ENCODE measurements at places on chromosomes 7 and 10. TPM values are rescaled to one million over a fixed set of nuclear protein-coding genes. Genes with fewer than 3 reads are reported as not detected.

- no peak overlapping the region for H3K4me3 ChIP-seq
- H3K27ac ChIP-seq, result no peak overlapping the region
- DNase-seq, result no peak
- no peaks in the 10 kb centered on the region for H3K27me3 ChIP-seq
- H3K4me1 ChIP-seq, result no peaks in the 10 kb centered on the region
These were observed 119.0 kb downstream of the GNAI1 start for GRCh38 chr7:80253653-80254052.

- no peaks in the 10 kb centered on the region for H3K36me3 ChIP-seq
- no peaks in the 10 kb centered on the region for H3K27me3 ChIP-seq
- H3K4me3 ChIP-seq, result no peak overlapping the region
- H3K27ac ChIP-seq, result no peak overlapping the region
These were observed 89.1 kb downstream of the CNOT4 start for GRCh38 chr7:135420786-135421185.

- no peaks in the 10 kb centered on the region for H3K36me3 ChIP-seq
- H3K4me1 ChIP-seq, result peaks cover 1% of the 10 kb centered on the region
- no peak for DNase-seq
- H3K27ac ChIP-seq, result no peak overlapping the region
These were observed 6.1 kb upstream of the KDM7A start for GRCh38 chr7:140182917-140183316.

DNA sequence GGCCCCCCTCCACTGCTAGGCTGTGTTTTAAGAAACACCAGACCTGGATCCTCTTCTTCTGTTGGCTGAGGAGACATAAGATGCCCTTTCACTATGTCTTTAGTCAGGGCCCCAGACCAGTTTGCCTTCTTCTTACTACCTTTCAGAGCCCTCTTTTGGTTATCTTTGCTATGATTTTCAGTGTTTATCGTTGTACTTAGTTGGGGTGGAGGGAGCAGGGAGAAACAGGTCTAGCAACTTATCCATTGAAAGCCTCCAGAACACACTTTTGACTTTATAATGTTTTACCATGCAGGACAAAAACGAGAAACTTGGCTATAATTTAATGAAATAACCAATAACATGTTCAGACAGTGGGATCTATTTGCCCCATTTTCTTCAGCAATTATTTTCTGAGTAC is 525.2 kb downstream of the TNS3 start:
- no peak overlapping the region for H3K27ac ChIP-seq
- peaks cover 4% of the 10 kb centered on the region for H3K4me1 ChIP-seq
- no peak for DNase-seq
- H3K4me3 ChIP-seq, result no peak overlapping the region

- no peaks in the 10 kb centered on the region for H3K27me3 ChIP-seq
- DNase-seq, result no peak
- H3K4me3 ChIP-seq, result no peak overlapping the region
- H3K4me1 ChIP-seq, result peaks cover 35% of the 10 kb centered on the region
These were observed 215.0 kb downstream of the GLI3 start for GRCh38 chr7:42022056-42022455.

- H3K4me3 ChIP-seq, result no peak overlapping the region
- H3K4me1 ChIP-seq, result no peaks in the 10 kb centered on the region
- H3K27ac ChIP-seq, result no peak overlapping the region
- no peaks in the 10 kb centered on the region for H3K36me3 ChIP-seq
- DNase-seq, result no peak
- H3K27me3 ChIP-seq, result no peaks in the 10 kb centered on the region
These were observed 1127.0 kb downstream of the DNAJB9 start for GRCh38 chr7:109696723-109697122.

GRCh38 chr7:26645121-26645520 is 219.3 kb downstream of the SKAP2 start:
- H3K36me3 ChIP-seq, result no peaks in the 10 kb centered on the region
- no peak overlapping the region for H3K27ac ChIP-seq
- no peak overlapping the region for H3K4me3 ChIP-seq

GRCh38 chr7:66778201-66778600 is 37.7 kb downstream of the RABGEF1 start:
- H3K27ac ChIP-seq, result no peak overlapping the region
- no peak for DNase-seq
- no peak overlapping the region for H3K4me3 ChIP-seq
- no peaks in the 10 kb centered on the region for H3K4me1 ChIP-seq

The TMEM273 gene
- not detected for total RNA-seq

DNA sequence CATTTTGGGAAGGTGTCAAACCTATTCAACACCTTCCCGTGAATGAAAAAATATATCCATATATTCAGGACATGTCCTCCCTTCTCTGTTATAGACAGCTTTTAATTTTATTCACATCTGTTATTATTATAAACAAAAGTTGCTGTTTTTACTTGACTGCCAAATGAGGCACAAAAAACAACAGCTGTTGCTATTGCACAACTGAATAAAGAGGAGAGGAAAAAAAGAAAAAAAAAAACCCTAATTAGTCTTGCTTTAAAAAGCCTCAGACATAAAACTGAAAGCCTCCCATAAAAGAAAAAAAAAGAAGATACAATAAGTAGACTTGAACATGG is 153.4 kb downstream of the BMPER start:
- DNase-seq, result no peak
- peak overlapping the region; percentile 17 for H3K27ac ChIP-seq
- no peak overlapping the region for H3K4me3 ChIP-seq
- H3K4me1 ChIP-seq, result no peaks in the 10 kb centered on the region
- peaks cover 68% of the 10 kb centered on the region for H3K36me3 ChIP-seq

The CLDN3 gene
- 11.0 TPM for total RNA-seq

Data from cardiac muscle cell (in vitro differentiated cells and primary cell).